ENCODE measurements at places on chromosomes 2 and 18. TPM values are rescaled to one million over a fixed set of nuclear protein-coding genes. Genes with fewer than 3 reads are reported as not detected.

Gene FAM124B
- not detected for polyA plus RNA-seq

Gene ATOH8
- not detected for polyA plus RNA-seq

- DNase-seq = no peak
Observed at GRCh38 chr2:235752846-235753245, 259.0 kb downstream of the AGAP1 start.

- no peak for DNase-seq
Observed at GRCh38 chr2:5379811-5380210, 312.4 kb upstream of the SOX11 start.

- no peak for DNase-seq
Observed at GRCh38 chr18:50313031-50313607, 25.6 kb upstream of the CXXC1 start.

All from foreskin keratinocyte (primary cell).